ENCODE measurements at places on chromosomes 6 and 20. TPM values are rescaled to one million over a fixed set of nuclear protein-coding genes. Genes with fewer than 3 reads are reported as not detected.
A peak's percentile ranks its signal among the peaks of the same experiment; 100 is the strongest.

COX7A2 gene
- 80.7 TPM for total RNA-seq

RMND1 gene
- total RNA-seq: 18.6 TPM

C6orf15 gene
- total RNA-seq: not detected

ECT2L gene
- total RNA-seq: not detected

TBC1D7 gene
- total RNA-seq: 21.1 TPM

COL9A1 gene
- total RNA-seq: not detected

PRELID3B gene
- total RNA-seq: 104 TPM

MYT1 gene
- total RNA-seq: not detected

NRSN1 gene
- total RNA-seq: not detected

KIF13A gene
- total RNA-seq: 88.5 TPM

B3GAT2 gene
- under 0.01 TPM for total RNA-seq

SRMS gene
- total RNA-seq: not detected

GPANK1 gene
- total RNA-seq: 12.1 TPM

HTR1B gene
- total RNA-seq: 64.4 TPM

DNA sequence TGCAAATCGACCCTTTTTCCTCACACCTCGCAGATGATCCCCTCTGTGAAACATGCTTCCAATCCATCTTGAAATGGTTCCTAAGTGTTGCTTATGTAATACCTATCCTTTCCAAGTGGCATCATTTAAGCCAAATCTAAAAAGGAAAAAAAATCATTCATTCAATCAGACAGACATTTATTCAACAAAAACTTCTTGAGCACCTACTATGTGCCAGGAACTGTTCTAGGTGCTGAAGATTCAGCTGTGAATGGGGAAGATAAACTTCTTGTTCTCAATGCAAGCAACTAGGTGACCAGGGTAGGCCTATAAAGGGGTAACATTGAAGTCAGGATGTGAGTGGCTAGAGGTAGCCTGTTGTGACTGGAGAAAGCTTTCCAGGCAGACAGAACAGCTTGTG, 66.2 kb downstream of the SCML4 start:
- no peak for DNase-seq

DNA sequence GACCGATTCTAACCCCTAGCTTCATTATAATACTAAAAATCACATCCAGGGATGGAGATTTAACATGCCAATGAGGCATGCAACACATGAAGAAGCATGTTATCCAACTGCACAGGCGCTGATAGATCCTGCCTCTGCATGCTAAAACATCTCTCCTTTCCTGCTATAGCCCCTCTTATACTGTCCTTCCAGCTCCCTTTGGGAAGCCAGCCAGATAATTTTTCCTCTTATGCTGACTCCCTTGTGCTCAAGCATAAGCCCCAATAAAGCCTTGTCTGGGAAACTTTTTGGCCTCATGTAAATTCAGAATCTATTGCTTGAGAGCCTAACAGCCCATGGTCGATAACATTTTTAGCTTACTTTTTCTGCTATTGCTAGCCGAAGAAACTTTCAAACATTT, 404.3 kb downstream of the EPM2A start:
- DNase-seq: no peak

DNA sequence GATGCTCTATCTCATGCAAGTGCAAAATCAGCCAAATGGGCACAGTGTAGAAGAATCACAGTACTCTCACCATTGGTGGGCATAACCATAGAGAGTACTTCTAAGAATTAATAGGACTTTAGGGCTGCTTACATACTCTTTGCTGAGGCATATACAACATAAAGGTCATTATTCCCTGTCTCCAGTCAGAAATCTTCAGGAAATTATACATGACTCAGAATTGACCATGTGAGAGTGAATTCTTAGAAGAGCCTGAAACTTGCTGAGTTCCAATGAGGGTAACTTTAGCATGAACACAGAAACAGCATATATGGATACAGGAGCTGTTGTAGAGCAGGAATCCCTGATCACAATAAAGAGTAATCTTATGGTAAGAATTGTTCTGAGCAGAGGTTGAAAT, 498.7 kb downstream of the TENT5A start:
- DNase-seq: no peak

- no peak for DNase-seq
These were observed 77.8 kb upstream of the FRMD1 start for GRCh38 chr6:168156742-168157265.

GRCh38 chr6:35706468-35706867, 17.8 kb upstream of the FKBP5 start:
- DNase-seq: no peak

DNA sequence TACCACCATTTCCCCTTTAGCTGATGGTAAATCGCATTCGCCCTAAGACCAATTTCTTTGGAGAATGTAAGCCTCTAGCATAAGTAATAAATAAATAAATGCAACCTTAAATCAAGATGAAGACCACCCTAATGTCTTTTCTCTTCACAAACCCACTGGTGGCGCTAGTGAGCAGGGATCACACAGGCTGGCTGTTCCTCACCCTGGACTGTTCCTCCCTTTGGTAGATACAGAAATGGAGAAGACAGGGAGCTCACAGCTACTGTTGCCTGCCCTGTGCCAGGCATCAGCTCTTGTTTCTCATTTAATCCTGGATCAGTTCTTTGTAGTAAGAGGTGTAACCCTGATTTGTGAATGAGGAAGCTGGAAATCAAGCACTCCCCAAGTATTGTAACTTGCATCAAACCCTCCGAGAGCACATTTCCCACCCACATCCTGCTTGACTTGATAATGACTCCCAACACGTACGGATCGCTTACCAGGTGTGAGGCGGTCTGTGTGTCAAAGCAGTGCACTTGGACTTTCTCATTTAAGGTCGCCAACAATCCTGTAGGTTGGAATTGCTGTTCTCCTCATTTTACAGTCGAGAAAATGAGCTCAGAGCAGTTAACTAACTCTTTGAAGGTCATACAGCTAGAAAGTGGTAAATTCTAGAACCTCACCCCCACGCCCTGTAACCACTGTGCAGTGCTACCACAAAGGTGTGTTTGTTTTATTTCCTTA, 236.1 kb downstream of the TSHZ2 start:
- no peak for DNase-seq

- no peak for DNase-seq
These were observed 112.0 kb upstream of the CDYL start for GRCh38 chr6:4664117-4664626.

- no peak for DNase-seq
These were observed 42.0 kb upstream of the PXDC1 start for GRCh38 chr6:3793545-3793944.

DNA sequence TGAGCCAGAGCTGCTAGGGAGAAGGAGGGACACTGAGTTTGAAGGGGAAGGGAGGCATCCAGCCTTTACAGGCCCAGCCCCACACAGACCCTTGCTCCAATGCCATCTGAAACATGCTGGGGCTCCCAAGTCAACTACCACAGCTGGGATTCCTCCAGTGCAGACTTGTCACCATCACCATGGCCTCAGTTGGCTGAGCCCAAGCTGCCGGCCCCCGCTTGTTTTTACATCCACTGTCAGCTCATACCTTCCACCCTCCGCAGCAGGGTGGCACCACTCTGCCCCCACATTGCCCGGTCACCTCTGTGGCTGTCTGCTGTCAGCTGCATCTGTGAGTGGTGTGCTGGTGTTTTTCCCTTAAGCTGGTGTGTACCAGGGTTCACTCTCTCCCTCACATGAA, 26.1 kb downstream of the GFOD1 start:
- no peak for DNase-seq

DNA sequence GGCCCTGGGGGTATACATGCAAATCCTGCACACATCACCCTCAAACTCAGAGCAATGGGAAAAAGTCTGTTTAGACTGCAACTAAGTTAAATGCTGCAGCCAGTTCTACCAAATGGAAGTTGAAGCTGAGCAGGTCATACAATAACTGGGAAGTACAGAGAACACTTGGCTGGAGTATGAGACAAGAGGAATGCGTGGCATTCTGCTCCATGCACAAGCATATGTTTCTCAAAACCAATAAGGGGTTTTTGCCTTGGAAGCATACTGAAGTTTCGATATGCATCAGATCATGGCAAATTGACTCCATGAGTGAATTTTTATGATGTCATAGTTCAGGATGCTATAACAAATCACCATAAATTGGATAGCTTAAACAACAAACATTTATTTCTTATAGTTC, 193.8 kb downstream of the COL12A1 start:
- no peak for DNase-seq

GRCh38 chr20:53884859-53885541, 185.4 kb downstream of the BCAS1 start:
- no peak for DNase-seq

GRCh38 chr20:5172903-5173463, 46.2 kb downstream of the CDS2 start:
- no peak for DNase-seq

- DNase-seq: no peak
These were observed 34.6 kb upstream of the PNPLA1 start for GRCh38 chr6:36235309-36235708.

DNA sequence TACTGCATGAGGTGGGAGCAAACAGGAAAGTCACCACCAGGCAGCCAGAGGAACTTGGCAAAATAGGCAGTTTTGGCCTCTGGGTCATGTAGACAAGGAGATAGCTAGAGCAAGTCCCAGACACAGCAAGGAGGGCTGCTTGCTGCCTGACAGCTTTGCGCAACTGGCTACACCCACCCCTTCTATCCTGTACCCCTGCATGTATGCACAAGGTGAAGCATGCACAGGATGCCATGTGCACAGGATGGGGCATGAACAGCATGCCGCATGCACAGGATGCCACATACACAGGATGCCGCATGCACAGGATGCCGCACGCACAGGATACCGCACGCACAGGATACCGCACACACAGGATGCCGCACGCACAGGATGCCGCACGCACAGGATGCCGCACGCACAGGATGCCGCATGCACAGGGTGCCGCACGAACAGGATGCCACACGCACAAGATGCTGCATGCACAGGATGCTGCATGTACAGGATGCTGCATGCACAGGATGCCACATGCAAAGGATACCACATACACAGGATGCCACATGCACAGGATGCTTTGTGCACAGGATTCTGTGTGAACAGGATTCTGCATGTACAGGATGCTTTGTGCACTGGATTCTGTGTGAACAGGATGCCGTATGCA, 104.9 kb upstream of the IYD start:
- no peak for DNase-seq

DNA sequence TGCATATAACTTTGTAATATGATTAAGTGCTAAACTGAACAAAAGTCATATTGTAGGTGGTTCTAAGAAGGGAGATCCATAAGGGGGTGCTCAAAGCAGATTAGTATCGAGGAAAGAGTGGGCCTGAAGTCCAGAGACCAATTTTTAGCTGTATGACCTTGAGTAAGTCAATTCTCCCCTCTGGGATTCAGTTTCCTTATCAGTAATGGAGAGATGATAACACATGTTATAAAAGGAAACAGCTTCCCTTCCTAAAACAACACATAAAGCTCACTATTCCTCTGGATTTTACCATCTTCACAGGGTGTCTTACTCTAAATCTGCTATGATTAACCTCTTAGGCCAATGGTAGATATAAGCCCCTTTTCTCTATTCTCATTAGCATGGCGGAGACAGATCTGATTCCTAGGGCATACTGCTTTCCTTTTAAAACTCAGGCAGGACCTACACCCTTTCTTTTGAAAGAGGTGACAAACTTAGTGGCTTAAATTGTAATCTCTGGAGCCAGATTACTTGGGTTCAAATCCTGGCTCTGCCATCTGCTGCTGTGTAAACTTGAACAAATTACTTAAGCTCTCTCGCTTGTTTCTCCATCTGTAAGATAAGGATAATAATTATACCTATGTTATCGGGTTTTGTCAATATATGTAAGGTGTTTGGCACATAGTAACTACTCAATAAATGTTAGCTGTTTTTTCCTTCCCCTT, 39.5 kb downstream of the ACSS2 start:
- DNase-seq: no peak

- DNase-seq: no peak
These were observed 996.0 kb upstream of the CITED2 start for GRCh38 chr6:140370441-140370840.

DNA sequence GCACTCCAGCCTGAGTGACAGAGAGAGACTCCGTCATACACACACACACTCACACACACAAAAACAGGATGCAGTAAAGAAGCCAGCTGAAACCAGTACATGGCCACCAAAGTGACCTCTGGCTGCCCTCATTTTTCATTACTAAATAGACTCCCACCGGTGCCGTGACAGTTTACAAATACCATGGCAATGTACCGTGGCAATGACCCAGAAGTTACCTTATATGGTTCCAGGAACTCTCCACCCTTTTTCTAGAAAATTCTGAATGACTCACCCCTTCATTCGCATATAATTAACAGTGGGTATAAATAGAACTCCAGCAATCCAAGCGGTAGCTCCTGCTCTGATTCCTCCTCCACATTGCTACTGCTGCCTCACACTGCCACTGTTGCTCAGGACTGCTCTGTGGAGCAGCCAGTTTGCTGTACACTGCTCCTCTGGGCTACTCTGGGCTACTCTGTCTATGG, 57.7 kb downstream of the SNX5 start:
- DNase-seq: peak; percentile 44

GRCh38 chr6:134312038-134312660, 5.8 kb downstream of the SGK1 start:
- no peak for DNase-seq

DNA sequence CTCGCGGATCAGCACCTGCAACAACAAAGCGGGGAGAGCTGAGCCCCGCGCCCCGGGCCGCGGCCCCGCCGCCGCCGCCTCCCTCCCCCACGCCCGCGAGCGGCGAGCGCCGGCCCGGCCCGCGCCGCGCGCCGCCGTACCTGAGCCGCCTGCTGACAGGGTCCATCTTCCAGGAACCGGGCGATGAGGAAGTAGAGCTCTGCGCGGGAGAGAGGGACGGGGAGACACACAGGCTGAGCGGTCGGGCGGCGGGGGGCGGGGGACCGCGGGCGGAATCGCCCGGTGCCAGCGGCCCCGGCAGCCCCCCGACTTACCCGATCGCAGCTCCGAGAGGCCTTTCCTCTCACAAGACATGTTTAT, 359 bp downstream of the PHIP start:
- DNase-seq: no peak

DNA sequence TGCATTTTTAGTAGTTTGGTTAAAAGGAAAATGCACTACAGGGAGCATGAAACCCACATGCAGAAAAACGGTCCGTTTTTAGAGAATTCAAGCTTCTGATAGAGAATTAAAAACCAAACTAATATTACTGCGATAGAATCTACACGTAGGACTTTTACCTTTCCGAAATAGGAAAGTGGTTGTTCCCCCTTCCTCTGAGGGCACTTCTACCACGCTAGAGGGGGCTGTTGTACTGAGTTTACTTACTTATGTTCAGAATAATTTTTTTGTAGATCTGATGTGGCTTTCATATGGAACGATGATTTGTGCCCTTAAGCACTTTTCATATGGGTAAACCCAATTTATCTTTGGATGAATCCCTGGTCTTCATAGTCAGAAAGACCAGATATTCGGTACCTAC, 264.3 kb upstream of the PLN start:
- peak; percentile 27 for DNase-seq

- DNase-seq: no peak
These were observed 62.0 kb downstream of the CDH26 start for GRCh38 chr20:60020251-60020650.

- no peak for DNase-seq
These were observed 16.4 kb downstream of the BMP6 start for GRCh38 chr6:7742223-7742785.

GRCh38 chr6:3268680-3269079, 9.9 kb downstream of the PSMG4 start:
- DNase-seq: no peak

- DNase-seq: peak; percentile 35
These were observed 16.5 kb upstream of the TINAG start for GRCh38 chr6:54291738-54292137.

- peak; percentile 13 for DNase-seq
These were observed 373.5 kb upstream of the BTBD3 start for GRCh38 chr20:11544029-11544678.

Data from pulmonary artery endothelial cell (primary cell).